ENCODE measurements at places on chromosomes 1 and 21. TPM values are rescaled to one million over a fixed set of nuclear protein-coding genes. Genes with fewer than 3 reads are reported as not detected.

- no peaks in the 10 kb centered on the region for H3K4me1 ChIP-seq
- no peaks in the 10 kb centered on the region for H3K36me3 ChIP-seq
- H3K27me3 ChIP-seq: peaks cover 5% of the 10 kb centered on the region
- no peak for DNase-seq
- H3K27ac ChIP-seq: no peak overlapping the region
- H3K4me3 ChIP-seq: no peak overlapping the region
Observed at GRCh38 chr1:84771895-84772294, 81.6 kb upstream of the SSX2IP start.

GRCh38 chr1:112524251-112524650 is 15.5 kb downstream of the WNT2B start:
- no peak for DNase-seq
- peaks cover 6% of the 10 kb centered on the region for H3K36me3 ChIP-seq
- H3K27me3 ChIP-seq: no peaks in the 10 kb centered on the region
- H3K4me3 ChIP-seq: no peak overlapping the region
- H3K27ac ChIP-seq: no peak overlapping the region
- H3K4me1 ChIP-seq: peaks cover 3% of the 10 kb centered on the region

FCAMR gene
- total RNA-seq: not detected

DNA sequence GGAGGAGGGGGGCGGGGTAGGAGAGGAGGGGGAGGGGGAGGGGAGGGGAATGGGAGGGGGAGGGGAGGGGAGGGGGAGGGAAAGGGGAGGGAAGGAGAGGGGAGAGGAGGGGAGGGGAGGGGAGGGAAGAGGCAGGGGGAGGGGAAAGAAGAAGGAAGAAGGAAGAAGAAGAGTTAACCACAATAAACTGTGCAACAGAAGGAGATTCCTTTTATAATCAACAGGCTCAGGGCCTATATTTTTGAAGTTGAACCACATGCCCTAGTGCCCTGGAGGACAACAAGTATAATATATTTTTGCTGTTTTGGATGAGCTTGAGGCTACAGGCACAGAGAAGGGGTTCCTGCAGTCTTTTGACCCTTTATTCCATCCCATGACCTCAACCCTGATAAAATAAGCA is 228.2 kb upstream of the IRF2BP2 start:
- peaks cover 24% of the 10 kb centered on the region for H3K4me1 ChIP-seq
- no peak overlapping the region for H3K4me3 ChIP-seq
- H3K27ac ChIP-seq: no peak overlapping the region
- no peak for DNase-seq
- H3K27me3 ChIP-seq: peaks cover 5% of the 10 kb centered on the region

RIPPLY3 gene
- total RNA-seq: 86.4 TPM

ETV3L gene
- total RNA-seq: not detected

DNA sequence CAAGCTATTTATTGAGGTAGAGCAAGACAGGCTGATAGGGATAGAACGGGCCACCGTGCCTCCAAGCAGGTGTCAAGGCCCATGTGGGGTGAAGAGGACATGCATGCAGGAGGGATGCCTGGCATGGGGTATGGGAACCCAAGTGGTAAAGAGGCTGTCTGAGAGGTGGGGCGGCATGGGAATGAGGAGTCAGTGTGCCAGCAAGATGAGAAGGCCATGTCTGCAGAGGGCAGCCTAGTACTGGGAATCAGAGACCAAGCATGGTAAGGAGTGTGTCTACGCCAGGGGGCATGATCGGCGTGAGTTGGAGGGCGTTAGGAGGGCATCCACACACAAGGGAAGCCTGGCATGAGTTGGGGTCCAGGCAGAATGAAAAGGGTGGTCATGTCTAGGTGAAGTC is 303.7 kb upstream of the PLD5 start:
- no peak overlapping the region for H3K27ac ChIP-seq
- H3K4me3 ChIP-seq: no peak overlapping the region
- peaks cover 1% of the 10 kb centered on the region for H3K27me3 ChIP-seq
- H3K4me1 ChIP-seq: no peaks in the 10 kb centered on the region
- DNase-seq: no peak

- H3K27me3 ChIP-seq: no peaks in the 10 kb centered on the region
- H3K27ac ChIP-seq: no peak overlapping the region
- no peak overlapping the region for H3K4me3 ChIP-seq
- H3K36me3 ChIP-seq: no peaks in the 10 kb centered on the region
- no peak for DNase-seq
Observed at GRCh38 chr21:29860346-29860745, 79.5 kb downstream of the GRIK1 start.

DNA sequence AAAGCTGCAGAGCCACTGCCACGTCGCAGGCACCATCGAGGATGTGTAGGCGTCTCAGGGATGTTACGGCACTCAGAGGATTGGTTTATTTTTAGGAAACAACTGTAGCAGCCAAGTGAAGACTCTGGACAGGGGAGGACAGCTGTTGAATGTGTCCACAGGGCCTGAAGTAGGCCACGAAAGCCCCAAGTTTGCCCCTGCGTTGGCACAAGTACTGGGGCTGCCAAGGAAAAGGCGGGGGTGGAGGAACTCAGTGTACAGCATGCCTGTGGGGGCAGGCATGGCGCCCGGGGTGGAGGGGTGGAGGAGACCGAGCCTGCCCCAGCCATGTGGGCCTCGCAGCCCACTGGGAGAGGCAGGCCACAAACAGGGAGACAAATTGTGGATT is 89.7 kb downstream of the ADARB1 start:
- H3K27ac ChIP-seq: peak overlapping the region; percentile 28
- peaks cover 3% of the 10 kb centered on the region for H3K36me3 ChIP-seq
- peaks cover 6% of the 10 kb centered on the region for H3K4me1 ChIP-seq
- H3K27me3 ChIP-seq: peaks cover 7% of the 10 kb centered on the region
- H3K4me3 ChIP-seq: no peak overlapping the region
- no peak for DNase-seq

DNA sequence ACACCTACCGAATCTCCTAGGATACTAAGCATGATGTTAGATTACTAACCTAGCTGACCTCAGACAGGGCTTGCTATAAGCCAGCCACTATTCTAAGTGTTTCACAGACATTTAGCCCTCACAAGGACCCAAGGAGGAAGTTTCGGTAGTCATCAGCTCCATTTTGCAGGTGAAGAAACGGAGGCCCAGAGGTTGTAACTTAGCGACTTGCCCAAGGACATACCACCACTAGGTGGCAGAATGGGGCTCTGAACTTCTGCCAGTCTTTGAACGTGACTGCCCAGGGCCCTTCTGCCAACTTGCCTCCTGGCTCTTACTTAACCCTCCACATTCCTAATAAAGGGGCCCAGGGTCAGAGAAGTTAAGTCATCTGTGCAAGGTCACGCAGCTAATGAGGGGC is 283.5 kb downstream of the C1orf94 start:
- no peaks in the 10 kb centered on the region for H3K36me3 ChIP-seq
- no peak overlapping the region for H3K27ac ChIP-seq
- H3K4me1 ChIP-seq: no peaks in the 10 kb centered on the region
- no peak overlapping the region for H3K4me3 ChIP-seq
- peak; percentile 51 for DNase-seq

DNA sequence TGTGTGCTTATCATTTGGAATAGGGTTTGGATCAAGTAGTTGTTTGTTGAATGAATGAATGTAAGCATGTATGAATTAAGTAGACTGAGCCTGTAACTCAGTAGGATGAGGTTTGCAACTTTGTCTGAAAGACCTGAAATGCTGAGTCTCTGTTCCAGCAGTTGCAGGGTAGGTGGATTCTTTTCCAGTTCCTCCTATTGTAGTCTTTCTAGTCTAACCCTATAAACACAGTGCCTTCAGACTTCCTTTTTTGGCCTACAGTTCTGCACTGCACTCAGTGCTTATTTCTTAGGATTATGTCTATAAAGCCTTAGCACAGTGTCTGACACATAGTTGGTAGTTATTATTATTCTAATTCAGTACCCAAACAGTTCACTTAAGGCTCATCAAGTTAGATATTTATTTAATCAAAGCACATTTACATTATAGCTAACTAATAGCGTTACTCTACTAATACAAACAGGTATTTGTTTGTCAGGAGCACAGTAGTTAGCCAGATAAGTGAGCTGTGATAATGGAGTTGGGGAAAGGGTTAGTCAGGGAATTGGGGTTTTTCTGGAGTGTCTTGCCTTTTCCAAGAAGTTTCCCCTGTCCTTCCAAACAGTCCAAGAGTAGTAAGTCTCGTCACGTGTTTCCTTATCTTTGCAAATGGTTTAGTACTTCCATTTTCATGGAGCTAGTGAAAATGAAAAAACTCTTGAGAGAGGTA is 45.0 kb downstream of the ABCD3 start:
- no peaks in the 10 kb centered on the region for H3K27me3 ChIP-seq
- peak overlapping the region; percentile 39 for H3K4me3 ChIP-seq
- H3K36me3 ChIP-seq: peaks cover 28% of the 10 kb centered on the region
- H3K27ac ChIP-seq: peak overlapping the region; percentile 88

DNA sequence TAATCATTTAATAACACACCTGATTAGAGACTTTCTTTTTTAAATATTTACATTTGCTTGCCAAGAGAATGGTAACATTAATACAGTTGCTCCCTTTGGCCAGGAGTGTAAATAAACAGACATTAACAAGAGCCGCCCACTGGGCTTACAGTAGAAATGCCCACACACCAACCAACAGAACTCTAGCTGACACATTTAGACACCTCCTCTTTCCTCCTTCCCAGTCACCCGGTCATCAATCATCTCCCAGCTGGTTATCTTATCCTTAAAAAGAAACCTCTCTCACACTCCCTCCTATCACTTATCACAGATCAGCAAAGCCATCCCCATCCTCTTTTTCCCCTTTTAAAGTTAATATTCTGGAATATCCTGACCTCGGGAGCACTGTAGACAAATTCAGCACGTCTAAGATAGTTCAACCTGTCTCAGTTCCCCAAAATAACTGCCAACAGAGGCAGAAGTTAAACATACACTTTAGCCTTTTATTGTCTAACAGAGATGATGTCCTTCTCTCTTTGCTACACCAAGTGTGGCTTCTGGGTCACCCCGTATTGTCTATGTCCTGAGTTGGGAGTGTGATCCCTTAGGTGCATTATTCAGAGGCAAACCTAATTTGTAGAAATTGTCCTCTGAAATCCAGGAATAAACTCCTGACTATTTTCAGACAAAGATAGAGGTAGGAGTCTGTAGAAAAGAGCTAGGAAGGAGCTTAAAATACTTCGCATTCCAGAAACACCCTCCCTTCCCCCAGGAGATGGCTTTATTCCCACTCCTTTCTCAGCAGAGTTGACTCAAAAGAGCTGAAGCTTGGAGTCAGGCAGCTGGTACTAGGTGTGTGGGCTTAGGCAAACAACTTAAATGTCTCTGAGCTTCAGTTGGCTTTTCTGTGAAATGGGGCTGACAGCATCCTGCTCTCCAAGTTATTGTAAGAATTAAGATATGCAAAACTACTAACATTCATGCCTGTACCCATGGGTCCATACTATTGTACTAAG is 8.8 kb downstream of the MYCL start:
- no peak overlapping the region for H3K4me3 ChIP-seq
- peaks cover 11% of the 10 kb centered on the region for H3K4me1 ChIP-seq
- peaks cover 3% of the 10 kb centered on the region for H3K36me3 ChIP-seq
- H3K27ac ChIP-seq: peak overlapping the region; percentile 16

MPL gene
- total RNA-seq: 6.2 TPM

GRCh38 chr1:52474807-52475206 is 70.4 kb downstream of the PRPF38A start:
- no peak overlapping the region for H3K4me3 ChIP-seq
- no peak overlapping the region for H3K27ac ChIP-seq
- no peaks in the 10 kb centered on the region for H3K4me1 ChIP-seq
- no peak for DNase-seq
- H3K36me3 ChIP-seq: peaks cover 13% of the 10 kb centered on the region

All from endothelial cell (in vitro differentiated cells).